ENCODE measurements at places on chromosomes 1 and 21. TPM values are rescaled to one million over a fixed set of nuclear protein-coding genes. Genes with fewer than 3 reads are reported as not detected.

- no peak for DNase-seq
Measured at GRCh38 chr21:28936721-28937120, 56.0 kb downstream of the LTN1 start.

ITLN1 gene
- total RNA-seq: not detected

CNTN2 gene
- total RNA-seq: 7.7 TPM

DNA sequence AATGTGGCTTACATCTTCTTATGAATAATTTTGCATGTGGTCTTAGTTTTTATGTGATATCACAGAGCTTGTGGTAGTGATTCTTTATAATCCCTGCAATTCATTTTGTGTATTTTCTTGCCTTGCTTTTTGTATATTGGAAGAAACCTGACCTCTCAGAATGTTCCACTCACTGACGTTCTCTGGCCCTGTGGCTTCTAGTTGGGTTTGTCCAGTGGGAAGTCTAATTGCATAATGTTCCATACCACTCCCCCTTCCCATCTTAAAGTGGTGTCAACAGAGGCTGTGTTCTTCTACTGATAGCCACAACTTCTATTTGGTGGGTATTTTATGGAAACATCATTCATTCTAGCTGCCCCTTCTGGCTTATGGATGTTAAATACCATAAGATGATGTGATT lies 225.3 kb downstream of the BACH1 start:
- no peak for DNase-seq

CD1D gene
- total RNA-seq: not detected

GRCh38 chr1:221992427-221992826 lies 250.5 kb upstream of the DUSP10 start:
- DNase-seq: no peak

TSPAN1 gene
- total RNA-seq: 2.9 TPM

TDRD10 gene
- 1.5 TPM for total RNA-seq

DNA sequence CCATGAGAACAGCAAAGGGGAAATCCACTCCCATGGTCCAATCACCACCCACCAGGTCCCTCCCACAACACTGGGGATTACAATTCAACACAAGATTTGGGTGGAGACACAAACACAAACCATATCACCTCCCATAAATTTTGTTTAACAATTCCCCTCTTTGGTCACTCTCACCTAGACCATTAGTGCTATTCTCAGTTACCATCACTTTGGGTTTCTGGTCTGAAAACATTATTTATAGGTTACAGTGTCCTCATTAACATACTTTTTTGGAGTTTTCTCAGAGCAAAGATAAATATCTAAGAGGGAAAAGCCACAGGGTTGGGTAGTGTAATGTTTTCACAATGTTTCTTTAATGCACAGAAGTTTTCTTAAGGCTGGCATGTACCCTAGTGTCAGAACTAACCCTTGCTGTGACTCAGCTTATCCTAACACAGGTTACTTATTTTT lies 47.7 kb upstream of the DNAH14 start:
- DNase-seq: no peak

AMY1B gene
- total RNA-seq: not detected

DNA sequence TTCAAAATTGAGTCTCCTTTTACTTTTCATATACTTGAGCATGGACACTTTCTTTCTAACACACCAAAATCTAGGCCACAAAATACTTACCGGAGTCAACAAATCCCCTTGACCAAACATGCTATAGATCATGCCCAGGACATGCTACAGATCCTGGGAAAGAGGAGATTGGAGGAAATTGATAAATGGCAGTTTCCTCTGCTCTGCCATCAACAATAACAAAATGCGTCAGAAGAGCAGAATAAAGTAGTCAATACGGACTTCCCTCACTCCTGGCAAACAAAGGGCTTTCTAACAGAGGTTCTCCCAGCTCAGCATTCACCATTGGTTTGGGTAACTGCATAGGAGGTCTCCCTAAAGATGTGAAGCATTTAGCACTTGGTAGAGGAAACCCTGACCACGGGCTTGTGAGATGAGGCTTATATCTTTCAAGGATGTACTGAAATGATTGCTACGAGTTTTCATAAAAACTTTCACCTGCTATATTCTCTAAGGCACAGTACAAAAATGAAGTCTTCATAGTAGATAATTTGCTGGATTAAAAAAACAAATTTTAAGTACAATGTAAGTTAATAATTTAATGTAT lies 283.8 kb upstream of the RUNX1 start:
- DNase-seq: no peak

- DNase-seq: peak; percentile 36
Measured at GRCh38 chr21:38777015-38777414, 28.7 kb upstream of the ETS2 start.

DNA sequence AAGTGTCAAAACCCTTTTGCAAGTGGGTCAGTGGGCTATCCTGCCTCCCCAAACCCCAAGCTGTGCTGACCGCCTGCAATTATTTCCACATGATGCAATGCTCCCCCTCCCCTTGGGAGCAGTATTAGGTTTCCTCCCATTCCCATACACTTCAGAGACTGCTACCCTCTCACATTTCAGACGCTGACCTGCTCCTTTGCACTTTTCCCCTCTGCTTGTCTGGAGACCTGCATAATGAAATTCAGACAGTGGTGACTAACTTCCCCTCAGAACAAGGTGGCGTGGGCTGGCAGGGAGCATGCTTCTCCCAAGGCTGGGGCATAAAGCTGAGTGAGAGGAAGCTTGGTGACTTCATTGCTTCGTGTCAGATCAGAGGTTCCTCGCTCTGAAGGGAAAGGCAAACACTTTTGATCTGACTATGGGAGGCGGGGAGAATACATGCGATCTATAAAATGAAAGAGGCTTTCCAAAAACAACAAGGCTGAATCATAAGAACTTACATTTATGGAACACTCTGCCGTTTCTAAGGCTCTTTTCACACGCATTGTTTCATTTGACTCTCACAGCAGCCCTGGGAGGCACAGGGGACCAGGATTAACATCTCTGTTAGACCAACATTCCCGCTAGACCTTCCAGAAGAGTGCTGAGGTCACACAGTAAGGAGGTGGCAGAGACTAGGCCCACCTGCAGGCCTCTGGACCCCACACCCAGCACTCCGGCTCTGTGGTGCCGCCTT lies 27.5 kb upstream of the ROR1 start:
- DNase-seq: no peak

DNA sequence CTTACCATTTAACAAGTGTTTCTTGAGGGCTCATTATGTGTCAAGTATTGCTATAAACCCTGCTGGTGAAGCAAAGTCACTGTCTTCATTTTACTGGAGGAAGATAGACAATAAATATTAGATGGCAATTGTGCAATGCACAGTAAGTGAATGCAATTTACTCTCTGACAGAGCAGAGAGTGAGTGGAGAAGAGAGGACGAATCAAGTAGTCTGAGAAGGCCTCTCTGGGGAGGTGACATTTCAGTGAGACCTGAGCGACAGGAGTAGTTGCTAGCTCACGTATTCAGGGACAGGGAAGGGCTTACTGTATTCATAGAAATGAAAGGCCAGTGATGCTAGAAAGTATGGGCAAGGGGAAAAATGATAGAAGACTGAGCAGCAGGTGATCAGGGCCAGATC lies 1.2 kb upstream of the NMNAT2 start:
- no peak for DNase-seq

DNA sequence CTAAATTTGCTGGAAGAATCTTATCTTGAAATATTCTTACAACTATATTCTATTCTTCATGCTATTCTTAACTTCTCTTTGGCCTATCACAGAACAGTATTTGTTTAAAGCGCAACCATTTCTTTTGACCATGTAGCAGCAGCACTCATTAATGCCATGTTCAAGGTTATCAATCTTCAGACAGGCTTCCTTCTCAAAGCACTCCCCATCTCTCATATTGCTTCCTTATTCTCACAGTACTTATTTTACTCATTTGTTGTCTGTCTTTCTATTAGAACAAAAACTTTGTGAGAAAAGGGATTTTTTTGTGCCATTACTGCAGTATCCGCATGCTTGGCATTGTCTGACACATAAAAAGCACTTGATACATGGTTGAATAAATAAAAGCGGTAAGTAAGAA lies 89.7 kb downstream of the ATP1B1 start:
- no peak for DNase-seq

- DNase-seq: no peak
Measured at GRCh38 chr1:54667797-54668196, 26.2 kb downstream of the MROH7 start.

DNA sequence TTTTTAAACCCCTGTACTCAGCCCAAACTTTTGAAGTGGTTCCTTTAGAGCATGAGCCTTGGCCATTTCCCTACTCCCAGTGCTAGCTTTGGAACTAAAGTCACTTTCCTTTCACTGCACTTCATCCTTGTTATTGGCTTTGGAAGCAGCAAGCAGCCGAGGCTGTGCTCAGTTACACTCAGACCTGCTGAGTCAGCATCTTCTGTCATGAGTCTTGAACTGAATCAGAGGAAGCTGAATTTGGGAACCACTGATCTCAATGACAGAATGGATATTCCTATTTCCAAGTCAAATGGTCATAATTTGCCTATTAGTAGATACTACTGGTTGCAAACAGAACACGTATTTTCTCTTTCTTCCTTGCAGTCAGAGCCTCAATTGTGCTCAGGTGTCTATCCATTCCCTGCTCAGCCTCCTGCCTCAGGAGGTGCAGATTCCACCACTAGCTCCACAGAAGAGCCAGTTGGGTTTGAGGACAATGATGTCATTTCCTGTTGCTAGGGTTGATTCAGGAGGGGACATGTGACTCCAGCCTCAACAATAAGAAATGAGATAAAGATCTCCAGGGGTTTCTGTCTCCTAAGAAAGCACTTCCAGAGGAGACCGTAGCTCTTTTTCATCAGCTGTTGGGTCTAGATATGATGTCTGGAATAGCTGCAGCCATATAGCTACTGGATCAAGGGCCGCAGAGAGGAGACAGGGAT lies 44.9 kb upstream of the NTPCR start:
- DNase-seq: no peak

- no peak for DNase-seq
Measured at GRCh38 chr1:19828546-19828945, 13.5 kb upstream of the RNF186 start.

GRCh38 chr1:27576806-27577227 lies 27.1 kb downstream of the AHDC1 start:
- DNase-seq: no peak

DNA sequence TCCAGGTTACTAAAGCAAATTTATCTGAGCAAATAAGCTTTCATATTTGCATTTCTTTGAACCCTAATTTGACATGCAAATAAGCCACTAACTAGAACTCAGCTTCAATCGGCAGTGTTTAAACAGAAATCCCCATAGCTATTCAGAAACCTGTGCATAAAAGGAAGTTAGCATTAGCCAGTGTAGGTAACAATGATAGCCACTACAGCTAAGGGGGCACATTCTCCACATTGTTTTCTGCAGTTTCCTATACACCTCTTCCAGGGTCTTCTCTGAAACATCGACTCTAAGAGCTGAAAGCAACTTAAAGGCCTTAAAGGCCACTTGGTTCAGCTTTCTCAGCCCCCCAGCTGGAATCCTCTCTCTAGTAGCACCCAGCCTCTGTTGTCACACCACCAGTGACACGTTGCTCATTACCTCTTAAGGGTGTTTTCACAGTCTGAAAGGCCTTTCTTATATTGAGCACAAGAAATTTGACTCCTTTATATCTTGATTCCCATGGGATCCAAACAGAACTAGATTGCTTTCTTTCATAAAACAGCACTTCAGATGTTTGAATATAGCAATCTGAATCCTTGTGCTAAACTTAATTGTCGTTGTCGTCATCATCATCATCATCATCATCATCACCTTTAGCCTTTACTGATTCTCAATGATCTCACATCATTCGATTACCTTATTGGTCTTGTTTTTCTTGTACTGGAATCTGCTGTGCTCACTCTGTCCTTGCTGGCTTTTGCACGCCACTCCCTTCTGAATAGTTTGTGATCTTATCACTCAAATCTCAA lies 93.9 kb upstream of the DAB1 start:
- no peak for DNase-seq

TP73 gene
- 5.8 TPM for total RNA-seq

GRCh38 chr1:156421062-156421938 lies 52.3 kb downstream of the RHBG start:
- DNase-seq: peak; percentile 95

RAB3GAP2 gene
- total RNA-seq: 18.6 TPM

- peak; percentile 45 for DNase-seq
Measured at GRCh38 chr21:33434770-33435360, 31.7 kb downstream of the IFNGR2 start.

KIAA1614 gene
- total RNA-seq: 8.5 TPM

DNA sequence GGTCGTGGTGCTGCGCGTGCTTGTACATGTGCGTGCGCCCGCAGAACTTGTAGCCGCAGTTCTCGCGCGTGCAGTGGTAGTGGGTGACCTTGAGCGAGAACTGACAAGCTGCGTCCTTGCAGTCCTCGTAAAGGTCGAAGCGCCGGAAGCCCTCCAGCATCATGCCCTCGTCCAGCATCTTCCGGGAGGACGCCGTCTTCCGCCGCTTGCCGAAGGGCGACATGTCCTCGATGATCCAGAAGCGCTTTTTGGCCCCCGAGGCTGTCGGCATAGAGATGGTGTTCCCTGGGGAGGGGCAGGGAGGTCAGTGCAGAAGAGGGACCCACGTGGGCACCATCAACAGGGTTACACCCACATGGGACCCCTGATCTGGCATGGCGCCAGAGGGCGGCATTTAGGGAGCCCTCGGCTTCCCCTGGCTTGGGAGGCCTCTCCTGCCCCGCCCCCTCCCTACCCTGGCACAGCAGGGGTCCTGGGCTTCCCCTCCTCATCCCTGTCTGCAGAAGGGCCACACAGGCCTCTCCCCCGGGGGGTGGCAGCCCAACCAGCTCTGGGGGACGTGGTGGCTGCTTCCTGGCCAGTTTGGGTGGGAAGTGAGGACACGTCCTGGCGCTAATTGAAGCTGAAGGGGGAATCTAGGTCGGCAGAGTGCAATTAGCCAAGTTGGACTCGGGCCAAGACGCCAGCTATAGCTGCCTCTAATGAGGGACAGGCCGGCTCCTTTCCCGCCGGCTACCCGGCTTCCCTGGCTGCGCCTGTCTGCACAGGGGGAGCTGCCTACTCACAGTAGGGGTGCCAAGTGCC lies 156.5 kb downstream of the CASZ1 start:
- DNase-seq: no peak

IGSF5 gene
- total RNA-seq: 1.3 TPM

SPAG17 gene
- total RNA-seq: 7.9 TPM

- DNase-seq: no peak
Measured at GRCh38 chr1:210697185-210697584, 368.5 kb downstream of the HHAT start.

DNA sequence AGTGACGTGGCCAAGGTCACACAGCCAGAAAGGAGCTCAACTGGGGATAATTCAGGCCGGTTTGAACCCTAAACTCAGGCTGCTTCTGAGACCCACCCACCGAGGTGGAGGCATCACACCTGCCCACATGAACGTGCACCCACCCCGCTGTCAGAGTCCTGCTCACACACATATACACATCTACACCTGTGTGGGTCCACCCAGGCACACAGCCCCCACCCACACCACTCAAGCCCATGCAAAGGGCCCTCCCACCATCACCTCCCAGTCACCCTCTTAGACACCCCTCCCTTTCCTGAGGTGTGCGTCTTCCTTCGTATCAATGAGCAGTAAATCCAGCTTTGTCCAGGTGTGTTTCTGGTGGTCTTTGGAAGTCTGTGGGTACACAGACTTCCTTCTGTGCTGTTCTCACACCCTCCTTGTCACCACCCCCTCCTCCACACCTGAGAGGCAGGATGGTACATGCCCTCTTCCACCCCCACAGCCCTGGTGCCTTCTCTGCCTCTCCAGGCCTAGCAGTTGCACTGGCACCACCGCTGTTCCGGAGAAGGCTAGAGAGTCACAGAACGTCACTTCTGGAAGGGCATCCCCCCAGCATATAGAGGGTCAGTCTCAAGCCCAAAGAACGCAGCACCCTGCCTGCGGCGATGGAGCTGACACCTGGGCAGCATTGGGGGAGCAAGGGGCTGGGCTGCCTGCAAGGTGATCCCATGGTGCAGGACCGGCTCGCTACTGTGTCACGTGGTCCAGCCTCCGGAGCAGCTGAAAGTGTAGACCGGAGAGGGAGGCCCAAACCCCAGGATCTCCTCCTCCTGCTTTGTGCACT lies 18.9 kb upstream of the FAM131C start:
- no peak for DNase-seq
